NCI-H1694 (cell line): ENCODE measurements at places on chromosomes 1 and 21.

- no peak for DNase-seq
Observed at GRCh38 chr1:7227654-7228053, 442.4 kb downstream of the CAMTA1 start.

DNA sequence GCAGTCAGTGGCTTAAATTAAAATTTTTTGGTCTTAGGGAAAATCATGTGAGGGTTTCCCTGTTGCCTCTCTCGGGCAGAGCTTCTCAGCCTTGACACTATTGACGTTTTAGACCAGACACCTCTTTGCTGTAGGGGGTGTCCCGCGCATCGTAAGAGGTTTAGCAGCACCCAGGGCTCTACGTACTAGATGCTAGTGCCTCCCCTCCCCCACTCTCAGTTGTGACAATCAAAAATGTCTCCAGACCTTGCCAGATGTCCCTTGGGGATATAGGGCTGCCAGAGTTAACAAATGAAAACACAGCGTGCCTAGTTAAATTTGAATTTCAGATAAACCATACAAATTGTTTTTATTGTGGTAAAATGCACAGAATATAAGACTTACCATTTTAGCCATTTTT lies 293.3 kb downstream of the DISC1 start:
- DNase-seq: peak; percentile 82

GRCh38 chr1:9145021-9145668 lies 16.2 kb upstream of the GPR157 start:
- no peak for DNase-seq

DNA sequence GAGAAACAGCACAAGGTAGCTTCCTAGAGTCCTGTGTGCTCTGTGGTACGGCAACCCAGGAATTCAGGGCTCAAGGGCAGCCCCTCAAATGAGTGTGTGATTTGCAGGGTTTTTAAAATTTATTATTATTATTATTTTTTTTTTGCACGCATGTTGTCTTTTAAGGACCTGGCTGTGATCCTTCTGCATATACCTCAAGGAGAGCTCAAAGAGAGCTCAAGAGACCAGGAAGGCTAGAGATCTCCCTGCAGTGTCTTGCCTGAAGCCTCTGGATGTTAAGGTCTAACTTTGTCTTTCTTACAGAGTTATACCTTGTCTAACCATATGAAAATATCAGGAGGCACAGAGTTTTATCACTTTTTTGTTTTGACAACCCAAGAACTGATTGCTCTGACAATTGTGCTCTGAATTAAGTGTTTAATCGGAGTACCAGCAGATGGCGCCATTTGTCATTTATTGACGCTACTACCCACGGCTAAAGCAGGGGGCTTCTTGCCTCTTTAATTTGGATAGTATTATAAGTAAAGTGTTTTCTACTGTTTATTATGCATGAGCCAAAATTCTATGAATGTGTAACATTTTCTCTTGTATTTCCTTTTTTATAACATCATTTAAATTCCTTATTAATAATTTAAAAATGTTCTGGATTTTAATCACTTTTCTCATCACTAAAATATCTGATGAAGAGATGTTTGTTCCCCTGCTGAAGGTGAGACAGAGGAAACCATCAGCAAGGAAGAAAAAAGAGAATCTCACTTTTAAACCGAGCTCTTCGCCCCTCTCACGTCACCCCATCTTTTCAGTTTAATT lies 35.8 kb upstream of the LMO4 start:
- peak; percentile 84 for DNase-seq

- DNase-seq: no peak
Observed at GRCh38 chr1:153688736-153689328, 10.3 kb downstream of the NPR1 start.

DNA sequence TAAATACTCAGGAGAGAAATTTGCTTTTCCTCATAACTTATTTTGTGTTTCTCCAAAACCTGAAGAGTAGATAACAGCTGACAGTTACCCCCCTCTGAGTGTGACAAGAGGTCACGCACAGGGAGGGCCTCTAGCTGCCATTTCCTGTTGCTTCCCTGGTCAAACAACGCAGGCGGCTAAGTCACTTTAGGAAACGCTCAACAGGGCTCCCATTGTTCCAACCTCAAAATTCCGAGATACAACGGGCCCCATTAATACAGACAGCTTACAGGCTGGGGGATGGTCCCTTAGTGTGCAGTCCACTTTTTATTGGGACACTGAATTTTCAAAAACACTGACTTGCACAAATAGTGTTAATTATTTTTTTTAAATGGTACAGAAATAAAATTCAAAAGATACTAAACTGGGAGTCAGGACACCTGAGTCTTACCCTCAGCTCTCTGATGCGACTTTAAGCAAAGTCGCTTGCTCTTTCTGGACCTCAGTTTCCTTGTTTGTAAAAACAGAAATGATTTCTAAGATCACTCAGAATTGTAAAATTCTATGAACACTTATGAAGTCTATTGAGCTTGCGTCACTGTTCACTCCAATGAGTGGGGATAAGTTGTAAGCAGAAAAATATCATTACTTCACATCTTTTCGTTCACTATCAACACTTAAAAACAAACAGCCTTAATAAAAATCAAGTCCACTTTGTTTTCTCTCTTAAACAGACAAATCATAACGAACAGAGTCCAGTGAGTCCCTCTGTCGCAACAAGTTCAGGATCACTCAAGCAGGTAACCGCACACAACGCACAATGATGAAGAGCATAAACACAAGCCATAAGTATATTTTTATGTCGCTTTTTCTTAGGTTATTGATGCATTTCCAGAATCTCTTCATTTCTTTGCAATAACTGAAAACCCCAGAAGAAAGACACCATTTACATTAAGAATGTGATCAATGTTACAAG lies 13.5 kb downstream of the LZIC start:
- no peak for DNase-seq

DNA sequence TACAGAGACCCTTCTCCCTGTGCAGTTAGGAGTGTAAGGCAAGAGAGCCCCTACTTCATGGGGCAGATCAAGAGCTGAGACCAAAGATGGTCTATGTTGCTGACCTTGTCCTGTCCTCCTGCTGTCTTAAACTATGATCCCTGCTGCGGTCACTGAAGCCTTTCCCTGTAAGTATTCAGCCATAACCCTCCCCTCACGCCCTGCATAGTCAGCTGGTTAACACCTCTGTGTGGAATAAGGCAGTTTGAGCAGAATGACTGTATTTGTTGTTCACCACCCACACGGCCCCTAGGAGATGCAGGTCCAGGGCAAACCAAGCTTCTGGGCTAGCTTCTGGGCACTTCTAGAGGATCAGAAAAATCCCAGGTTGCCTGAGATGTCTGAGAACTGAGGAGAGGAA lies 356 bp downstream of the TSPAN1 start:
- DNase-seq: no peak
